ENCODE measurements at places on chromosomes 2 and 18.

DNA sequence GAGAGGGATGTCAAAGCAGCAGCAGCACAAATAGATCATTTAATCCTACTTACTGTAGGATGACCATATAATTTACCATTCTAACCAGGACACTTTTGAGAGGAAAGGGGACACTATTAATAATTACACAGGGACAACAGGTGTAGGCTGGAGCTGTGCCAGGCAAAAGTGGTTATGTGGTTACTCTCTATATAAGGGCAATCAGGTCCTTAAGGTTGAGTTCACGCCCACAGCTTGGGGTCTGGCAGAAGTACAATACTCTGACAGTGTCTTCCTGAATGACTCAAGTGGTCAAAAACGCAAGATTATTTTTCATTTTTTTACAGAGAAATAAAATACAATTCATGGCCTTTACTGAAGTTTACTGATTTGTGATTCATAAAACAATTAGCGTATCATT lies 2.8 kb downstream of the PREPL start:
- peak; percentile 32 for DNase-seq

- DNase-seq, result no peak
These were observed 94.9 kb downstream of the FAM161A start for GRCh38 chr2:61759005-61759404.

DNA sequence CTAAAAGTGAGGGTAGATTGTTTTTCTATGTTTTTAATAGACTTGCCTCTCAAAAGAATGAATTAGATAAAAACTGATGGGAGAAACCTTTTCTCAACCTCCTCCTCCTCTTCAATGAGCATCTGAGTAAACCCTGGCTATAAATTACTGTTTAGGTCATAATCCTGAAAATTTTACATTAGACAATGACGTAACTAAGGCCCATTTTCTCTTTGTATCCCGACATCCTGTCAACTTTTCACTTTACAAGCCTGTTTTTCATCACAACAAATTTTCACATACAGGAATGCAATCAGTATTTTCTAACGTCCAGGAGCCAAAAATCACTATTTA lies 1.3 kb downstream of the SPIRE1 start:
- no peak for DNase-seq

GRCh38 chr2:42547014-42547413 lies 21.4 kb upstream of the MTA3 start:
- DNase-seq, result no peak

DNA sequence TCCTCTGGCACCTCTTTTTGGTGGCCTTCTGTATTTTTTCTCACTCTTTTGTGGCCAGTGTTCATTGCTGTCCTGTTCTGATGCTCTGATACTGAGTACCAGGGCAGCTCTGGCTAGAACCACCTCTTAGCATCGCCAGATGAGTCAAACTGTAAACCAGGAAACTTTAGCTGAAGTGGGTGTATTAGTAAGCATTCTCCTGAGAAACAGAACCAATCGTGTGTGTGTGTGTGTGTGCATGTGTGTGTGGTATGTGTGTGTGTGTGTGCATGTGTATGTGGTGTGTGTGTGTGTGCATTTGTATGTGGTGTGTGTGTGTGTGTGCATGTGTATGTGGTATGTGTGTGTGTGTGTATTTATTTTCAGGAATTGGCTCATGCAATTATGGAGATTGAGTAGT lies 166.3 kb upstream of the SKOR2 start:
- no peak for DNase-seq

DNA sequence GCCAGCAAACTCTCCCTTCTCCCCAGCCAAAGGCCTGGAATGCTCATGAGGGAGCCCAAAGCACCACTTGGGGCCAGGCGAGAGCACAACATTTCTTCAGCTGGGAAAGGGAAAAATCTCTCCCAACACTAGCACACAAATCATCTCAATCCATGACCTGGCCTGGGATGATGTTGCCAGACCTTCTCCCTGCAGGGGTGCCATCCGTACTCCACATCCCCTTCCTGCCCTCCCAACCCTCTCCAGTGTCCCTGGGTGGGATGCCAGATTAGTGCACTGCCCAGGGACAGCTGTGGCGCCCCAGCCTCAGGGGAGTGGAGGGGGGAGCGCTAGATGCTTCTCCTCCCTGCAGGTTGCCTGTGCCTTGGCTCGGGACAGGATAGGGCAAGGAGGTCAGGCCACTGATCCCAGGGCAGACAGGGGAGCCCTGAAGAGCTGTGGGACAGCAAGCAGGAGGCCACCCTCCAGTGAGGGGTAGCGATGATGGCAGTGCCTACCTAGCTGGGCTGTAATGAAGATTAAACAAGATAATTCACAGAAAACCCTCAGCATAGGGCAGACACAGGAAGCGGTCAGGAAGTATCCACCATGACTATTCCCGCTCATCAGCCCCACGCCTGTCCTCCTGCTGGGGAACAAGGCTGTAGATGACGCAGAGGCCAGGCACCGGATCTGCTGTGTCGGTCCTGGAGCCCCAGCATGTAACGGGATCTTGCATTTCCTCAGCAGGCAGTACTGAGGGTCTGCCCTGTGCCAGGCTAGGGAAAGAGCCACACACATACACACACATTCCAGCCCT lies 31.1 kb downstream of the SERTAD2 start:
- DNase-seq, result no peak

DNA sequence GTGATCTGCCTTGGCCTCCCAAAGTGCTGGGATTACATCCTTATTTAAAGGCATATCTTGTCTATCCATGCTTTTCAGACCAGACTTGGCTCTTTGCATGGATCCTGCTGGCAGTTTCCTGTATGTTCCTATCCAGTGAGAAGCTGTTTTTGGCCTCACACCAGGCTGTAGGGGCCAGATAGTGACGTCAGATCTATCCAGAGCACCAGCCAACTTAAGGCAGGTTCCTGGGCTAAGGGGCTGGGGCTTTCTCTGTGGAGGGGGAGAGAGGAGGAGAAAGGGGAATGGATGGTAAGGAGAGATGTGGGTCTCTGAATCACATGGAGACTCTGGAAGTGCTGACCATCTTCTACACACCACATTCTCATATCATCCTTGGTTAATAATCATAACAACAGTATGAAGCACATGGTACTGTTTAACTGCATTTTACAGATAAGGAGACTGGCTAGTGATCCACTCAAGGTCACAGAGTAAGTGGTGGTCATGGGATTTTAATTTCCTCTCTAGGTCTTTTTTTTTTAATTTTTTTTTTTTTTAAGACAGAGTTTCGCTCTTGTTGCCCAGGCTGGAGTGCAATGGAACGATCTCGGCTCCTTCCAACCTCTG lies 2.0 kb upstream of the FAM117B start:
- DNase-seq, result no peak

- no peak for DNase-seq
These were observed 22.5 kb downstream of the LPIN1 start for GRCh38 chr2:11768946-11769345.

GRCh38 chr18:26233208-26233607 lies 7.0 kb downstream of the TAF4B start:
- DNase-seq, result no peak

DNA sequence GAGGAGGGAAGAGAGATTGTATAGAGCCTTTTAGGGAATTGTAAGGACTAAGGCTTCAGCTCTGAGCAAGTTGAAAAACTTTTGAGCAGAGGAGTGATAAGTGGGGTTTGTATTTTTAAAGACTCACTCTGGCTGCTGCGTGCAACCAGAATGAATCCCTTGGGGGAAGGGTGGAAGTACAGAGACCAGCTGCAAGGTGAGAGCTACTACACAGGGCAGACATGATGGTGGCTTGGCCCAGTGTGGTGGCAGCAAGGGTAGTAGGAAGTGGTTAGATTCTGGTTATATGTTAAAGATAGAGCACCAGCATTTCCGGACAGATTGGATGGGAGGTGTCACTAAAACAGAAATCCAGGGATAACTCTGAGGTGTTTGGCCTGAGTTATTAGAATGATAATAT lies 10.1 kb upstream of the SESTD1 start:
- DNase-seq, result no peak

- DNase-seq, result no peak
These were observed 103.8 kb downstream of the PLCL1 start for GRCh38 chr2:197908156-197908555.

DNA sequence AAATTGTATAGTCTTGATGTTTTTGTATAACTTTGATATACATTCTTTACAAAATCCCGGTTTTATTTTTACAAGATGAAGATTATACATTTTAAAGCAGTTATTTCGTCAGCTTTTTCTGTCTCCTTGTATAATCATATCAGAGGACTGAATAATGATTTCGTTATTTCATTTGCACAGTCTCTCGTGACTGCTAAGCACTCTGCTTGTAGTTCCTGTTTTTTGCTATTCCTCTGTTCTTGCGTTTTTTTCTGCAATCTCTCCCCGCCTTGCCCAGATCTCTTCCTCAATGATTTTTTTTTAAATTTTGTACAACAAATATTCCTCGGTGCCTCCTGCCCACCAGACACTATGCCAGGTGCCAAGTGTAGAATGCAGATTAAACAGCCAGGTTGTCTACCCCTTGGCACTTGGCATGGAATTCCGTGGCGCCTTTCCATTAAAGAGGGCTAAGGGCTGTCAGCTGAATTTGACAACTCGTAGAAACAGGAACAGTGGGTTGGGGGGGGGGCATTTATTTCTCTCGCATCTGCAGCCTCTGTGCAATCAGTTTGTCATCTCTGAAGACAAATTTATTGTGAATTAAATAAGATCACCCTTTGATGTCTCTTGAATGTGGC lies 69.6 kb downstream of the KLHL29 start:
- no peak for DNase-seq

GRCh38 chr2:201858281-201859184 lies 52.2 kb downstream of the CDK15 start:
- peak; percentile 0 for DNase-seq

- DNase-seq, result no peak
These were observed 44.6 kb downstream of the SMAD4 start for GRCh38 chr18:51074605-51075004.

GRCh38 chr2:30797381-30798015 lies 9.7 kb downstream of the CAPN13 start:
- DNase-seq, result no peak

- no peak for DNase-seq
These were observed 180.9 kb downstream of the PDE1A start for GRCh38 chr2:182245963-182246362.

DNA sequence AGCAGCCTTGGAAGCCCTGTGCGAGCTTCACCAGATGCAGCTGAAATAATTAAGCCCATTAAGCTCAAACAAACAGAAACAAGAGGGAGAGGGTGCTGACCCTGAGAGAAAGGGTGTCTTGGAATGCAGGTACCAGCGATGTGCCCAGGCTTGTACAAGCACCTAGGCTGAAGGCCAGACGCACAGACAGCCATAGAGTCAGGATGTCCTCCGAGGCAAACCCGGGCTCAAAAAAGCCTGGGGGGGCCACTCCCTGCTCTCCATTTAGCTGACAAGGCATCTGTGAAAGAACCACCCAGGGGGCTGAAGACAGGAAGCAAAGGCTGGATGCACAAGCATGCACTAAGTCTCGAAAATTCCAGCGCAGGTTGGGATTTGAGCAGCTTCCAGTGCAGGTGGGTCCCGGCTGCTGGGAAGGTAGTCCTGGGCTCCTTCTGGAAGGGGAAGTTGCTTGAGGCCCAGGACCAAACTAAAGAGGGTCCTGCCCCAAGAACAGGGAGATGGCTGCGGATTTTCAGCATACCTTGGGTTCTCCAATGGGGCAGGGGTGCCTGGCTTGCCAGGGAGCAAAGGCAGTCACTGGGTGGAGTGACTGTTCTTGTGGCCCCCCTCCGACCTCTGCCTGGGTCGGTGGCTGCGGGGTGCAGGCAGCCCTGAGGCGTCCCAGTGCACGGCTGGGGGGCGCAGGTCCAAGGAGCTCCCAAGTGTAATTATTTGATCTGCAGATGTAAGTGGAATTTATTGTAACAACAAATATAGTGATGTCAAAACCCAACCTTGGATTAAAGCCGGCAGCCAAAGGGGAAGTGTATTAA lies 5.9 kb downstream of the GBX2 start:
- DNase-seq, result no peak

- no peak for DNase-seq
These were observed 66.7 kb upstream of the SH3BP4 start for GRCh38 chr2:234885118-234885517.

GRCh38 chr2:29130295-29130694 lies 15.1 kb downstream of the CLIP4 start:
- no peak for DNase-seq

DNA sequence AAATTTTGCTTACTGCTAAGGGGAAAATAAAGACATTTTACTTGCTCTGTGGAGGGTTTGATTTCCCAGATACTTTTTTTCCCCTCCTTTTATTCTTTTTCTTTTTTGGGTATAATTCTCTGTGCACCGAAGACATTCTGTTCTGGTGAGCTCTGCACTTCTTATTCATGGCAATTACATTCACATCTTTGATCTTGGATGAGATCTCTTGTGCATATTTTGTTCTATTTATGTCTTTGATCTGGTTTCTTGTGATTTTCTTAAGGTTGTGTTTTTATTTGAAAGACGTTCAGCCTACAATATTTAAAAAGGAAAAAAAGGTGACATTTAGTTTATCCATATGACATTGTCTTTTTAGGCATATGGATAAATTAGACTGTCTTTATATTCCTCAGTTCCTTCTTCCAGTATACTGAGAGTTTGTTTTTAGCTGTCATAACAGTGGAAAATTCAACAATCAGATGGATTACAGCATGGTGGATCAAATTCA lies 33.7 kb upstream of the EPHA4 start:
- DNase-seq, result no peak

DNA sequence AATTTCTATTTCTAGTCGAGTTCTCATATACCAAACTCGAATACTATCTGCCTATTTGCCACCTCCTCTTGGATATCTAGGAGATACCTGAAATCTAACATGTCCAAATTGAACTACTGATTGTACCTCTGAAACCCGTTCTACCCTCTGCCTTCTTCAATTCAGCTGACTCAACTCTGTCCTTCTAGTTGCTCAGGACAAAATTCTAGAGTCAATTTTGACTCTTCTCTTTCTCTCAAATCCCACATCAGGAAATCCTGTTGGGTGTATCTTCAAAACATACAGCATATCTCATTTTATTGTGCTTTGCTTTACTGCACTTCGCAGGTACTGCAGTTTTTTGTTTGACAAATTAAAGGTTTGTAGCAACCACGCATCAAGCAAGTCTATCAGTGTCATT lies 137.8 kb downstream of the ZAP70 start:
- DNase-seq, result no peak

GRCh38 chr2:213524164-213524563 lies 239.9 kb downstream of the SPAG16 start:
- DNase-seq, result no peak

DNA sequence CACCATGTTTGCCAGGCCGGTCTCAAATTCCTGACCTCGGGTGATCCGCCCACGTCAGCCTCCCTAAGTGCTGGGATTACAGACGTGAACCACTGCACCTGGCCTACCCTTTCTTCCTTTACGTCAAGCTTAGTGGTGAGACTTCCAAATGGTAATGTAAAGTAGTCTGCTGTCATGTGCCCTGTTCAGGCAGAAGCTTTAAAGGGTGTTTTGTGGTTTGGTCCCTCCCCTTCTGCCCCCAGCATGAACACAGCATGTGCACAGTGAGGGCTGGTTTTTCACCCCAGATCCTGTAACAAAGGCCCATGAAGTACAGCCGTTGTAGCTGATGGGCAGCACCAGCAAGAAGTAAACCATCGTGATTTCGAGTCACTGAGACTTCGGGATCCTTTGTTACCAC lies 2.7 kb upstream of the DTYMK start:
- DNase-seq, result no peak

All from stimulated activated CD8-positive, alpha-beta memory T cell treated with anti-CD3 and anti-CD28 coated beads, Interleukin-7, amount 100 ng/mL, for 4 hours (primary cell).